B cell (primary cell): ENCODE measurements at places on chromosomes 12 and 14.
A peak's percentile ranks its signal among the peaks of the same experiment; 100 is the strongest.

DNA sequence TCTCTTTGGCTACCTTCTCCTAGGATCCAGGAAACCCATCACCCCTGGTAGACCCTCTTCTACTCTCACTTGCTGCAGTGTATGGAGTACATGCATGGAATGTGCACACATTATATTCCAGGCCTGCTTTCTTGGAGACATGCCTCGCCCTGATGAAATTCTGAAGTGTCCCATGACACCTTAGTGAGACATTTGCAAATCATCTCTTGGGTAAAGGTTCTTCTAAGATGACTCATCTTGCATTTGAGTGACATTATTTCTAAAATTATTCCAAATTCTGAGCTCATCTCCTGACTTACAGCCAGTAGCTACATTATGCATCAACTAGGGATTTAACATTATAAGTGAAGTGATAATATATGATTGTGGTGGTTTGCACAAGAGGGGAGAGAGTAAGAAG is 49.8 kb downstream of the SDR9C7 start:
- no peak for DNase-seq

DNA sequence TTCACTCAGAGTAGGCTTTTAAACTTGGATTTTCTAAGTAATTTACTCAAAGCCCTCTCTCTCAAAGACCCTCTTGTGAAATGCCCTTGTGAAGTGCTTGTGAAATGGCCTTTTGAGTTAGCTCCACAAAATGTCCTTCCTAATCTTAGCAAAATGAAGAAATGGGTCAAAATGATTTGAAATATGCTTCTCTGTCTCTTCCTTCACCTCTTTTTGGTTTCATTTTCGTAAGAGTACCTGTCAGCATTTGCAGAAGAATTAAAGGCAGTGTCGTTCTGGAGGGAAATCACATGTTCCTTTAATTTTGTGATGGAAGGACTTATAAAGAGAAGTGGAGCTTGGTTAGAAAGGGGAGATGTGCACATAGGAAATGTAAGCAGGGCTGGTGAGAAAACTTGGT is 93.7 kb downstream of the HMGA2 start:
- peak; percentile 27 for DNase-seq

DNA sequence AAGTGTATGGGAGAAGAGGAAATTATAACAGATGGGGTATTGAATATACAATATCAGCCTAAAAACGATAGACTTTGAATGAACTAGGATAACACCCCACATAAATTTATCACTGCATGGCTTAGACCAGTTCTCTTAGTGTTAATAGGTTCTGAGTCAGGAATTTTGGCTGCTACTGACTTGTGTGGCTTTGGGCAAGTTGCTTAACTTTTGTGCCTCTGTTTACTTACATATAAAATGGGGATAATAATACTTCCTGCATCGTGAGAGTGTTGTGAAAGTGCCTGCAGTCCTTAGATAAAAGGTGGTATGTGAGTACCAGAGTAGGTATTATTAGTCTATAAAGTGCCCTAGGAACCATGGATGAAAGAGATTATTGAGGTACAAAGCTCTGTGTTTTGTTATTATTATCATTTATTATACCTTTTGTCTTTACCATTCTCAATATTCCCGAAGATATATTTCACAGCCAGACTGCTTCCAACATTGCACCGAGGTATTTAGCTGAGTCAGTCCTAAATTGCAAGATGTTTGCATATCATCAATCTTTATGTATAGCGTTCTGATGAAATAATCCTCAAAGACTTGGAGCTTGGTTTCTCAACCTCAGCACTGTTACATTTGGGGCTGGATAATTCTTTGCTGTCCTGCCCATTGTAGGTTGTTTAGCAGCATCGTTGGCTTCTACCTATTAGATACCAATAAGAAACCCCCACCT is 2.3 kb upstream of the PAWR start:
- DNase-seq, result no peak

GRCh38 chr12:128474916-128475315 is 207.9 kb downstream of the TMEM132C start:
- no peak for DNase-seq

- no peak for DNase-seq
These were observed 32.5 kb upstream of the GPR132 start for GRCh38 chr14:105097794-105098127.

DNA sequence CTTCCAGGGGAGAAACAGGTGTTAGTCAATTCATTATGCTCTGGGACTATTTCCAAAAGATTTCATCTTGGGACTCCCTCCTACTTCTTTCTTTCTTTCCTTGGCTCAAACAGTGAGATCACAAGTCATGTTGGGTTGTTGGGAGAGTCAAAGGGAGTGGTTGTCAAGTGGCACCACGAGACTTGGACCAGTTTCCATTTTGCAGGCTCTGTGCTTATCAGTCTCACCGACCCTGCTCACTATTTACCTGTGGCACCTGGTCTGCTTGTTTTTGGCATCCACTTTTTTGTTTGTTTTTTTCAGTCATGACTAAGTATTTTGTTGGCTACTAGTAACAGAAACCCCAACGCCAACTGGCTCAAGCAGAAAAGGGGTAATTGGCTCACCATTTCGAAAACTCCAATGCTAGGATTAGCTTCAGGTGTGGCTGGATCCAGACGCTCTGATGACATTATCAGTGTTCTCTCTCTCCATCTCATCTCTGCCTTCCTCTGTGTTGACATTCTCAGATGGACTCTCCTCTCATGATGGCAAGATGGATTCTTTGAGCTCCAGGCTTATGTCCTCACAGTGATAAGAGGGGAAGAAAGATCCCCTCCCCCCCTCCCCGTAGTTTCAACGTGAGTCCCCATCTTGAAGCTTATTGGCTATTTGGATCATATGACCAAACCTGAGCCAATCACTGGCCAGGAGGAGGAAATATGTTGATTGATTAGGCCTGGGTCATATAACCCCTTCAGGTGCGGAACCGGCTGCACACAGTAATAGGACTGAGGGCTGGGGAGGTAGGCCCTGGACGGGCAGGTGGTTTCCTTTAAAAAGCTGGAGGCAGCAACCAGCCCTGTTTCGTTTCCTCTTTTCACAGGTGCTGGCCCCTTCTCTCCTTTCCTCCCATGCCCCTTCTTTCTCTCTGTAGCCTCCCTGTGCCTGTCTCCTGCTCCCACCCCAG is 84.2 kb downstream of the AACS start:
- peak; percentile 60 for DNase-seq

- no peak for DNase-seq
These were observed 11.2 kb upstream of the PLD4 start for GRCh38 chr14:104913435-104913834.

- no peak for DNase-seq
These were observed 12.7 kb upstream of the LRIG3 start for GRCh38 chr12:58932806-58933681.

- DNase-seq, result no peak
These were observed 10.0 kb downstream of the SEL1L start for GRCh38 chr14:81523616-81524015.

DNA sequence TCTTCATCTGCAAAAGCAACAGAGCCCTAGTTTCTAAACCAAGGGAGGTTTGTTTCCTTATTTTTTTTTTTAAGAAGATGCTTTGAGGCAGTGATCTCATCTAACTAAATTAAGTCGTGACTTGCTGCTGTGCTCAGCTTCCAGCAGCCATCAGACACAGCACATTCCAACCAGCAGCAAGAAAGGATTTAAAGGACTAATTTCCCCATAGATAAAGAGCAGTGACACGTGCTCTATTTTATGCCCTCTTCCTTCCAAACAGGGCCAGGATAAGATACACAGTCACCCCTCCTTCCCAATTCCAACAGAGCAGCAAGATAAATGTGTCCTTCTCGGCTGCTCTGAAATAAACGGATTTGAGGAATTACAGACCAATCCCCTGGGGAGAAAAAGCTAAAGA is 81.7 kb downstream of the PRKAB1 start:
- DNase-seq, result no peak

- no peak for DNase-seq
These were observed 13.2 kb upstream of the PPM1H start for GRCh38 chr12:62948123-62948522.

DNA sequence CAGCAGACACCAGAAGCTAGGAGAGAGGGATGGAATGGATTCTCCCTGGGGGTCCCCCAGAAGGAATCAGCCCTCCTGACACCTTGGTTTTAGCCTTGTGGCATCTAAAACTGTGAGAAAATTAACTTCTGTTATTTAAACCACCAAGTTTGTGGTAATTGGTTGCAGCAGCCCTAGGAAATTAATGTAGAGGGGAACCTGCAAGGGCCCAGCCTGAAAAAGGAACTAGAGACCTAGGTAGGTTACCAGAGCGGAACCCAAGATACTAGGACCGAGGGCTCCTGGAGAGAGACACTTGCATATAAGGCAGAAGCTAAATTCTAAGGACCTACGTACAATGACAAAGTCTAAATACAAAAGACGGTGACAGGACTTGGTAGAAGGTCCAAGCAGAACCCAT is 8.1 kb upstream of the DENND5B start:
- peak; percentile 87 for DNase-seq

DNA sequence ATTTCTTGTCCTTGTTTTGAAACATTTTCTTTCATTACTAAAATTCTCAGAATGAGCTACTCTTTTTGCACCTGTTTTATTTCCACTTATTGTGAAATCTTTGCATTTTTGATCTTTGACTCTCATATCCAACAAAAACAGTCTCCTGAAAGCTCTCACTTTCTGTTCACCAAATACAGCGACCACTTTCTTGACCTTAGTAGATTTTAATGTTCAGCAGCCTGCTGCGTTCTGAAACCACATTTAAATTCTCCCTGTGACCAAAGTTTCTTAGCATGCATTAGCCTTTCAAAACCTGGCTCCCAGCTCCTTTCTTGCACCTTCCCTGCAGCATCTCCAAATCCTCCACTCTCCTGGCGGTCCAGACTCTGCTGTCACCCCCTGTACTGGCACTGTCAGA is 404.4 kb upstream of the PDE3A start:
- DNase-seq, result no peak

DNA sequence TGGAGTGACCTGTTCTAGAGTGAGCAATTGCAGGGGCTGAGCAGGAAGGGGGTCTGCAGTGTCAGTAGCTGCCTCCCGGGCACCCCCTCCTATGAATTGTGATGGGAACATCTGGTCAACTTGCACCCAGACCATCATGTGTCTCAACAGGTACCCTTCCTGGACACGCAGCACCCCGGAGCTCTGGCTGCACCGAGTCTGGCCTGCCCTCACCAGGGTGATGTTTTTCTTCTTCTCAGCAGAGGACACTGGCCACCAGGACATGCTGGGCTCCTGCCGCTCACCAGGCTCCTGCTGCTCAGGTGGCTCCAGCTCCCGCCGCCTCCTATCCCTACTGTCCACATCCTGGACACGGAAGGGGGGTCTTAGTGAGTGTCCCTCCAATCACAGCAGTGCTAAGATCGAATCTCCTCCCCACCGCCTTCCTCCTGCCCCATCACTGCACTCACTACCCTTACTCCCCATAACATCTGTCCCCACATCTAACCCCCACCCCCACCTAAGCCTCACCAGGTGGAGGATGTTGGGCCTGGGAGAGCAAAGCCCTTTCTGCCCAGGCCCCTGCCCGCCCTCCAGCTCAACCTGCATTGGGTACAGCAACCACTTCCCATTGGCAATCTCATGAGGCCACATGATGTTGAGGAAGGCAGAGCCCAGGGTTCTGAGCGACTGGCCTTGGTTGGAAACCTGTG is 14.9 kb downstream of the ITGA7 start:
- no peak for DNase-seq

GRCh38 chr12:75996861-75997447 is 34.6 kb downstream of the PHLDA1 start:
- DNase-seq, result no peak

- no peak for DNase-seq
These were observed 6.6 kb downstream of the MAX start for GRCh38 chr14:65095633-65096205.

GRCh38 chr12:115500872-115501271 is 776.6 kb downstream of the MED13L start:
- DNase-seq, result no peak

DNA sequence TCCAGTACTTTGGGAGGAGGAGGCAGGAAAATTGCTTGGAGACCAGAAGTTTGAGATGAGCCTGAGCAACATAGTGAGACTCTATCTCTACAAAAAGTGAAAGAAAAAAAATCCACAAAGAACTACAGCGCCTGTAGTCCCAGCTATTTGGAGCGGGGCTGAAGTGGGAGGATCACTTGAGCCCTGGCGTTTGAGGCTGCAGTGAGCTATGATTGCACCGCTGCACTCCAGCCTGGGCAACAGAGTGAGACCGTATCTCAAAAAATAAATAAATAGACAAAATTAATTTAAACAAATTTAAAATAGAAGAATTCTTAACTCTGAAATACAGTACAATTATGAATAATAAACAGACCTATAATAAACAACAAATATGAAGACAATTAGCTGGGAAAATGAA is 40.9 kb downstream of the ATL1 start:
- no peak for DNase-seq

DNA sequence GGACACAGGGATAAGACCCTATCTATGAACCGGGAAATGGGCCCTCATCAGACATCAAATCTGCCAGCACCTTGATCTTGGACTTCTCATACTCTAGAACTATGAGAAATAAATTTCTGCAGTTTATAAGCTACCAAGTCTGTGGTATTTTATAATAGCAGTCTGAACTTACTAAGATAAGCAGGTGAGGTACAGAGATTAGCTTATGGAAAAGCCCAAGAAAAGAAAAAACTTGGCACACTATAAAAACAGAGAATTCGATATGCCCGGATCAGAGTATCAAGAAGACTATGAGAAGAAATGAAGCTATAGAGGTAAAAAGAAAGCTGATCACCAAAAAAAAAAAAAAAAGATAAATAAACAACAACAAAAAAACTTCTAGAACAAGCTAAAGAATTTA is 52.6 kb downstream of the EEA1 start:
- DNase-seq, result no peak

- DNase-seq, result peak; percentile 52
These were observed 67.2 kb downstream of the RIC8B start for GRCh38 chr12:106841510-106842302.

DNA sequence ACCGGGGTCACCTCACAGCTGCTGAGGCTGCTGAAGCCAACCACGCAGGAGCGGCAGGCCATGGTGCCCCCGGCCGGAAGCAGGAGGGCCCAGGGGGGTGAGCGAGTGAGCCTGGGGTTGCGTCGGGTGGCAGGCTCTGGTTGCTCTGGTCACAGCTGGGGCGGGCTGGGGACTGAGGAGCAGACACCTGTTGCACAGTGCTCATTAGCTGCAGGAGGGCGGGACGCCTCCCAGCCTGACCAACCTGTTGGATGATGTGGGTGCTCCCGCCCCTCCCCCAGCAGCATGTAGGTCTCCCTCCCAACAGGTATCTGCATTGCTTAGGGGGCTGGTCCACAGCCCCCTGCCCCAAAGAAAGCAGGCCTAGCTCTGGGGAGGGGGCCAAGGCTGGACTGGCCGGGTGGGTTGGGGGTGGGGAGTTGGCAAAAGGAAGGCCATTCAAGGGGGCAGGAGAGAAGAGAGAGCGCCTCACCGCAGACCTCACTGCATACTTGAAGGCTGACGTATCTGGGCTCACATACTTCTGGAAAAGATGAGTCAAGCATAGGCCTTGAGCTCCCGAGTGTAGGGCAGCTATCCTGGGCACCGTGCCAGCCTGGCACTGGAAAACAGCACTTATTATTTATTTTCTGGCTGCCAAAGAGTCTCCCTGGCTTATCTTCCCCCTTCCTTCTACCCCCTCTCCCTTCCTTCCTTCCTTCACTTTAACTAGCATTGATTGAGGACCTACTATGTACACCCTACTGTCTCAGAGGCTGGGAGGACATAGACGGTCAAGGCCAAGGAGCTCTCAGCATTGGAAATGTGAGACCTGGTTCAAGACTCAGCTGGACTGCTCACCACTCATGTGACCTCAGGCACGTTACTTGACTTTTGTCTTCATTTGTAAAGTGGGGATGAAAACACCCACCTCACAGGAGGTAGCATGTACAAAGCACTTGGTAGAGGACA is at the start of gene KRT80:
Gene KRT80 (minus strand): TSS at position 174 of the 951 bp plus-strand sequence. CDS start 112 bp downstream, at position 62.
- DNase-seq, result no peak

GRCh38 chr14:76780875-76781647 is 19.8 kb downstream of the VASH1 start:
- DNase-seq, result no peak
